ENCODE measurements at places on chromosomes 3 and 15. TPM values are rescaled to one million over a fixed set of nuclear protein-coding genes. Genes with fewer than 3 reads are reported as not detected.

The PPP4R2 gene
- 44.5 TPM for total RNA-seq

The ACY1 gene
- 24.1 TPM for total RNA-seq

The CTXN2 gene
- not detected for total RNA-seq

The ITIH1 gene
- total RNA-seq: not detected

The ADGRG7 gene
- not detected for total RNA-seq

The MKRN3 gene
- 3.3 TPM for total RNA-seq

The GATA2 gene
- total RNA-seq: 5.4 TPM

The DNAH1 gene
- total RNA-seq: 0.99 TPM

Data from A549 treated with RU486 at 1 μM for 4 hours (cell line).